SJCRH30 (cell line): ENCODE measurements at places on chromosomes 11 and 22. TPM values are rescaled to one million over a fixed set of nuclear protein-coding genes. Genes with fewer than 3 reads are reported as not detected.

- peak; percentile 73 for DNase-seq
Observed at GRCh38 chr11:69013009-69013951, at the start of gene MRGPRF. Gene MRGPRF (minus strand): TSS chr11:69013246. CDS start chr11:69009901, 3,345 bp downstream.

The OR5B21 gene
- total RNA-seq = not detected in 2 replicates

DNA sequence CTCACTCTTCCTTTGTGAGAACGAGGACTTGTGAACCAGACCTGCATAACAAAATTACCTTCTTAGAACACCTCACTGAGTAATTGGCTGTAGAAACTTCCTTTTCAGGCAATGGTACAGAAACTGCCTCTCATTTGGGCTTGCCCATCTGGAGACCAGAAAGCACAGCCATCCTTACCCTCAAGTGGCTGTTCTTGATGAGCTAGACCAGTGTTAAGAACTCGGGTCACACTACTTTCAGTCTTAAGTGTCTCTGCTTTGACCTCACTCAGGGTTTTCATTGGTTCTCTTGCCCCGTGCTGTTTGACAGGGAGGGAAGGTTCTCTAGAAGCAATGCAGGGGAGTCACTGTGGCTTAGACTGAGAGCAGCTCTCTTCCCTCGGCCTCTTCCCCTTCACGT, 29.3 kb downstream of the NAT10 start:
- DNase-seq = no peak

The ROBO4 gene
- total RNA-seq = 0.10 and 0.22 TPM in 2 replicates

GRCh38 chr11:118818130-118818529, 27.2 kb upstream of the DDX6 start:
- DNase-seq = no peak

- no peak for DNase-seq
Observed at GRCh38 chr11:70319396-70320076, 49.0 kb downstream of the PPFIA1 start.

- DNase-seq = no peak
Observed at GRCh38 chr11:57646194-57646798, 3.4 kb downstream of the YPEL4 start.

- no peak for DNase-seq
Observed at GRCh38 chr11:134764367-134764766, 352.3 kb upstream of the B3GAT1 start.

DNA sequence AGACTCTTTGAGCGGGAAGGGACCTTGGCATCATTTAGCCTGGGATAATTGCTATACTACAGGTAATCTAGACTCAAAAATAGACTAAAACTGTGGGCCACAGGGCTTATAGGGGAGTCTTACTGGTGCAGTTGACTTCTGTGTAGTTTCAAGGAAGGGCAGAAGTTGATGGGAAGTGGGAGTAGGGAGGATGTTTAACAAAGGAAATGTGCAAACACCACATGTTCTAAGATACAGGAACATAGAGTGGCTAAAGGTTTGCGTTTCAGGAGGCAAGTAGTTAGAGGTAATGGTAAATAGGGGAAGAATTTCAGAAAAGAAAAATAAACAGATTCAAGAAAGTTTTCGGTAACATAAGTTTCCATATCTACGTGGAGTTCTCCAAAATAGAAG, 14.4 kb upstream of the SORL1 start:
- no peak for DNase-seq

DNA sequence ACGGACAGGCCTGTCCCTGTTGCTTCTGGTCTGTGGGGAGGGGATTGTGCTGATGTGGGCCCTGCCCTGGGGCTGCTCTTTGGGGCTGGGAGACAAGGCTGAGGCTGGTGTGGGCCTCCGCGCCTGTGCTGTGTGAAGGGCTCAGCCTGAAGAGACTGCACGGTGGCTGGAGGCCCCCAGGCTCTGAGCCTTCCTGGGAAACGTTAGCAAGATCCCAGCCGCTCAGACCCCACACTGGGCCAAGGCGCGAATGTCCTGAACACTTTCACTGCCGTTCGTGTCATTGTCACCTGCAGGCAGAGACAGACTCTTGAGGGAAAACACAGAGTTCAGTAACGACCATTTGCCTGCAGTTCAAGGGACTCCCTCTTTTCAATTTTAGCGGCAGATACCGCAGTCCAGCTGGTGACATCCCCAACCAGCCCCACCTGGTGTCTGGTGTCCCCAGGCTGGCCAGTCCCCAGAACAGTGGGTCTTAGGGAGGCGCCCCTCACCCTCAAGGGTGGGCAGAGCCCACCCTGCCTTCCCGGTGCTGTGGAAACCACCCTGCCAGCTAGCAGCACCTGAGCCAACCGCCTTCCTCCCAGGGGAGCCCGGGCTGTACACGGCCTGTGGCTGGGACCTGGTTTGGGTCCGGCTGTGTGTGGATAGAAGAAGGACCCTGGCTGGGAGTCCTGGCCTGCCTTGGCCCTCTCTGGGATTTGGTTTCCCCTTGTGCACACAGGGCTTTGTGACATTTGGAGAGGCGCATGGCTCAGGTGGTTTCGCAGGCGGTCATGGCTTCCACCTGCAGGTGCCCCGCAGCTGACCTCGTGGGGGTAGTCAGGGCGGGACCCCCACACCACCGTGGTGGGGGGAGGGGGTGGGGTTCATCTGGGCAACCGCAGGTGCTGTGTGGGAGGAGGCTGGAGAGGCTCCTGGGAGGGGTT, 5.7 kb downstream of the PANX2 start:
- DNase-seq = no peak

The ADM2 gene
- total RNA-seq = not detected in 2 replicates

DNA sequence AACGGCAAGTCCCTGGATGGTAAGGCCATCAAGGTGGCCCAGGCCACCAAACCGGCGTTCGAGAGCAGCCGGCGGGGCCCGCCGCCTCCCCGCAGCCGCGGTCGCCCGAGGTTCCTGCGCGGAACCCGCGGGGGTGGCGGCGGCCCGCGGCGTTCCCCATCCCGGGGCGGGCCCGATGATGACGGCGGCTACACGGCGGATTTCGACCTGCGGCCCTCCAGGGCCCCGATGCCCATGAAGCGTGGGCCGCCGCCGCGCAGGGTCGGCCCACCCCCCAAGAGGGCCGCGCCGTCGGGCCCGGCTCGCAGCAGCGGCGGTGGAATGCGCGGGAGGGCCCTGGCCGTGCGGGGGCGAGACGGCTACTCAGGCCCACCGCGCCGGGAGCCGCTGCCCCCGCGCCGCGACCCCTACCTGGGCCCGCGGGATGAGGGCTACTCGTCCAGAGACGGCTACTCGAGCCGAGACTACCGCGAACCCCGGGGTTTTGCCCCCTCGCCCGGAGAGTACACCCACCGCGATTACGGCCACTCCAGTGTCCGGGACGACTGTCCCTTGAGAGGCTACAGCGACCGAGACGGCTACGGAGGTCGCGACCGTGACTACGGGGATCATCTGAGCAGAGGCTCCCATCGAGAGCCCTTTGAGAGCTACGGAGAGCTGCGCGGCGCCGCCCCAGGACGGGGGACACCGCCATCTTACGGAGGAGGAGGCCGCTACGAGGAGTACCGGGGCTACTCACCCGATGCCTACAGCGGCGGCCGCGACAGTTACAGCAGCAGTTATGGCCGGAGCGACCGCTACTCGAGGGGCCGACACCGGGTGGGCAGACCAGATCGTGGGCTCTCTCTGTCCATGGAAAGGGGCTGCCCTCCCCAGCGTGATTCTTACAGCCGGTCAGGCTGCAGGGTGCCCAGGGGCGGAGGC, 792 bp downstream of the RBMXL2 start:
- no peak for DNase-seq

GRCh38 chr11:10660323-10660722, 33.2 kb downstream of the IRAG1 start:
- DNase-seq = no peak

DNA sequence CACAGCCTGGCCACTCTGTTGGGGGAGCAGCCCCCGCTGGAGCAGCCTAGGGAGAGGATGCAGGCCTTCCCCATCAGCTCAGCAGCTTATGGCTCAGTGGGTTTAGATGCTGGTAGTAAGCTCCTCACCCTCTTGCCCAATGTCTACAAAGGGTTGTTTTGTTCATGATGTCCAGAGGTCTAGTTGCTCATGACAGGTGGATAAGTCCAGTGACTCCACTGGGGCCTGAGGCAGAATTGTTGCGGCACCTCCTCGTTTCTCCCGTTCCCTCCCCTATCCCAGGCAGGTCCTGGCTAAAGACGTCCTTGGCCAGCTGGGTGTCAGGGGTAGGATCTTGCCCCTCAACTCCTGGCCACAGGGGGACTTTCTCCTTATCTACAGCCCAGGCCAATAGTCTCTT, 233.5 kb upstream of the B3GAT1 start:
- DNase-seq = no peak

- no peak for DNase-seq
Observed at GRCh38 chr11:46273511-46274205, 3.8 kb upstream of the CREB3L1 start.

GRCh38 chr22:48968201-48968959, 859.3 kb downstream of the BRD1 start:
- no peak for DNase-seq

The NOX4 gene
- total RNA-seq = not detected in 2 replicates

GRCh38 chr22:49983148-49984042, 22.8 kb downstream of the PIM3 start:
- no peak for DNase-seq

GRCh38 chr11:68469122-68469521, 8.6 kb downstream of the PPP6R3 start:
- no peak for DNase-seq

The FXYD6 gene
- total RNA-seq = 86.9 and 90.1 TPM in 2 replicates

DNA sequence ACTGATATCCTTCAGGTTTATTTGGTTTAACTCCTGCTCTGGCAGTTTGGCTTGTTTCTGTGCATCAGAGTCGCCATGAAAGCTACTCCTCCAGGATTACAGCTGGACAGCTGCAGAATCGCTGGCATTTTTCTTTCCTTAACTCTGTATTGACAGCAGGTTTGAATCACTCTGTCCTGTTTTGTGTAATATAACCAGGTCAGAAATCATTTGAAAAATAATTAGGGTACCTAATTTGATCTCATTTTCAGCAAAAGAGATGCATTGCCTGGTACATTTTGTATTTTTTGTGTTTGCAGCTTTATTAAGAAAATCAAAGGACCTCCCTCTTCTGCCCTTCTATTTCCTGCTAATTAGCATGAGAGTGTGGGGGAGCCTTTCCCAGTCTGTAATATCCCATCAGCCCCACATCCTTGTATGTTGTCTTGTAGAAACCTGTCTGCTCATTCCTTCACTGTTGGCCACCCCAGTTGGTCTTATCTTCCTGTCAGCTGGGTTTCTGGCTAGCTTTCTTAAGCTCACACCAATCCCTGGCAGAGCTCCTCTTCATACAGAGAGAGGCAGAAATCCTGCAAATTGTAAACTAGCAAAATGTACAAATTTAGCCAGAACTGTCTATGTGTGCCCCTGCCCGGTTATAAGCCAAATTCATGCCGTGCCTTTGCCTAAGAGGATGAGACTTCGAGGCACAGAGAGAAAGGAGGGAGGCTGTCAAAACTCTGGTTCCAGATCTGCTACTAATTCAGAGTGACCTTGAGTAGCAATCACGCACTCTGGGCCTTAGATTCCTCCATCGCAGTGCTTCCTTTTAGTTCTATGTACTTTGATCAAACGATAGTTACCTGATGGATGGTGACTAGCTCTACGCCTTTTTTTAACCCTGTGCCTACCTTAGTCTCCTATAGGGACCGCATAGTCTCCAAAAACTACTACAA, 200.6 kb downstream of the NAV2 start:
- peak; percentile 84 for DNase-seq

DNA sequence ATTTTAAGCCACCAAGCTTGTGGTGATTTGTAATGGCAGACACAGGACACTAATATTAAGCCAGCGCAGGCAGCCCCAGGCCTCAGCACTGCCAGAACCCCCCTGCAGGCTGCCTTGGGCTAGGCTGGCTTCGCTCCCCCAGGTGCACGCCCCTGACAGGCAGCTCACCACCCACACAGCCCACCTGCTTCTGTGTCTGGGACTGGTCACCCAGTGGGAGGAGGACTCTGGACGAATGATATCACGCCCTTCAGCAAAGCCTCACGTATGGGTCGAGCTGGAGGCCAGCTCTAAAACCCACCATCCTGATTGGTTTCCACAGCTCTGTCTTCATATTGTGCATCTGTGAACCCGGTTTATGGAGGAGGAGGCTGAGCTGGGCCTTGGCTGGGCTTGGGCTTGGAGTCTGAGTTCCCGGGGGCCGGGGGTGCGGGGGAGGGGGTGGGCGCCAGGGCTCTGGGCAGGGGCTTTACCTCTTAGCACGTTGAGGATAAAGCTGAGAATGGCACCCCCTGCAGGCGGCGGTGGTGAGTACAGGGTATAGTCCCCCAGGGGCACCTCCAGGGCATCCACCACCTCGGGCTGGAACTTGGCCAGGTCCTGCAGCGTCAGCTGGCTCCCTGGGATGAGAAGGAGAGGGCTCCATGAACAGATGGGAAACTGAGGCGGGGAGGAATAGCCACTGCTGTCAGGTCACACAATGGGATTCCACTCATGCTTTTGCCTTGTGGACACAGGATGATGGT, 13.8 kb downstream of the GGT5 start:
- DNase-seq = peak; percentile 38

- no peak for DNase-seq
Observed at GRCh38 chr11:85896876-85897275, 41.7 kb downstream of the CCDC83 start.

DNA sequence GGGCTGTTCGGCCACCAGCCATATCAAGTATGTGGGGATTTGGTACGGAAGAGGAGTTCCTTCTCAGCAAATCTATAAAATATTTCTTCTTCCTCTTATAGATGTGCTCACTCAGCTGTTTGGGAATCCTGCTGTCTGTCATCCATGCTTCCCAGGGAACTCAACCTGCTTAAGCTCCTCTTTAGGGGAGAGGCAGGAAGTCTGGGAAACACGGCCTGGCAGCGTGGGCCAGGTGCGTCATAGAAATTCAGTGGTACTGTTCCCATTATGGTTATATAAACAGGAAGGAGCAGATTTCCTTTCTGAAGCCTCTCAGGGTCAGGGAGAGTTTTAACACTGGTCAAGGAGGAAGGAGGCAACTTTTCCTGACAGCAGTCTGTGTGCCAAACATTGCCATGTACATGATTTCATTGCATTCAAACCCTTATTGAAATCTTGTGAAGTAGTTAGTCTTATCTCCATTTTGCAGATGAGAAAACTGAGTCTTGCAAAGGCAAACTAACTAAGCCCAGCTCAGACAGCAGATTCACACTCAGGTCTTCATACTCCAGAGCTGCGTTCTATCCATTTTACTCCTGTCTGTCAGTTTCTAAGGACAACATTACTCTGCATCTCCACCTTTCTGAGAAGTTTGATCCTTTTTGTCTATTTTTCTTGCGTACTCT, 35.4 kb upstream of the AMOTL1 start:
- DNase-seq = peak; percentile 51

The IFITM10 gene
- total RNA-seq = 0.18 and 0.23 TPM in 2 replicates

DNA sequence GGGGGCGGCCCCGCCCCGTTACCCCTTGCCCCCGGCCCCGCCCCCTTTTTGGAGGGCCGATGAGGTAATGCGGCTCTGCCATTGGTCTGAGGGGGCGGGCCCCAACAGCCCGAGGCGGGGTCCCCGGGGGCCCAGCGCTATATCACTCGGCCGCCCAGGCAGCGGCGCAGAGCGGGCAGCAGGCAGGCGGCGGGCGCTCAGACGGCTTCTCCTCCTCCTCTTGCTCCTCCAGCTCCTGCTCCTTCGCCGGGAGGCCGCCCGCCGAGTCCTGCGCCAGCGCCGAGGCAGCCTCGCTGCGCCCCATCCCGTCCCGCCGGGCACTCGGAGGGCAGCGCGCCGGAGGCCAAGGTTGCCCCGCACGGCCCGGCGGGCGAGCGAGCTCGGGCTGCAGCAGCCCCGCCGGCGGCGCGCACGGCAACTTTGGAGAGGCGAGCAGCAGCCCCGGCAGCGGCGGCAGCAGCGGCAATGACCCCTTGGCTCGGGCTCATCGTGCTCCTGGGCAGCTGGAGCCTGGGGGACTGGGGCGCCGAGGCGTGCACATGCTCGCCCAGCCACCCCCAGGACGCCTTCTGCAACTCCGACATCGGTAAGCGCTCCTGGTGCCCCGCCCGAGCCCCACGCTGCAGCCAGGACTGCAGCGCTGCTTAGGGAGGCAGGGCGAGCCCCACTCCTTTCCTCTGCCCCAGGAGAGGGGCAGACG, at the start of gene TIMP3:
Gene TIMP3, plus strand, starts transcription at position 169 of the 700 bp plus-strand sequence. Its CDS starts 297 bp downstream, at position 466.
- DNase-seq = peak; percentile 91
